ENCODE measurements at places on chromosomes 7 and 10. TPM values are rescaled to one million over a fixed set of nuclear protein-coding genes. Genes with fewer than 3 reads are reported as not detected.

DNA sequence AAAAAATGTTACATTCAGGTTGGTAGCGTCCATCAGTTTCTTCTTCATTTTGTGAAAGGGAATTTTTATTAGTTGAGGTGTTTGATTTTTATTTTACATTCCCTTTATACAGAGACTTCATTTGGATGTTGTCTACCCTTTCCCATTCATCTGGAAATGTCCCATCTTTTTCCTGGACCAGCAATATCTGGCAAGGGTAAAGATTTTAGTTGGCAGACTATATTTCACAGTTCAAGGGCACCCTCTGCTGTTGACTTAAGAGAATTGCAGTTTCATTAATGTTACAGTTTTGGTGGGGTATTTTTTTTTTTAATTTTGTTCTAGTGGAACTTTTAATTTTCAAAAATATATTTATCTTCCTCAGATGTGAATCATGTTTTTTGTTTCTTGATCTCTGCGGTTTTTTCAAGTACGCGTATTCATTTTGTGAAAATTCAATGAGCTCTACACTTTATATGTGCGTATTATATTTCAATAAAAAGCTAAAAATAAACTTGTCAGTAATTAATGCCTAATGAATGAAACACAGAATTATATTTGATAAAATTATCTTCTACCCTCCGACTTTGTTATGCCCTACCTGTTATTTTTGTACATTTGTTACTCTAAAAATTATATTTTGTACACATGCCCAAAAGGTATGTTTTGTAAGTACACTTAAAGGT is 97.9 kb upstream of the KLF14 start:
- no peaks in the 10 kb centered on the region for H3K36me3 ChIP-seq
- no peaks in the 10 kb centered on the region for H3K27me3 ChIP-seq
- H3K27ac ChIP-seq, result no peak overlapping the region
- H3K4me3 ChIP-seq, result no peak overlapping the region

GRCh38 chr7:13946181-13946580 is 43.3 kb downstream of the ETV1 start:
- H3K4me1 ChIP-seq, result peaks cover 14% of the 10 kb centered on the region
- peak overlapping the region; percentile 49 for H3K4me3 ChIP-seq

GRCh38 chr10:5591336-5591824 is 66.6 kb downstream of the CALML3 start:
- no peaks in the 10 kb centered on the region for H3K27me3 ChIP-seq
- H3K4me1 ChIP-seq, result peaks cover 34% of the 10 kb centered on the region
- no peak overlapping the region for H3K4me3 ChIP-seq
- H3K27ac ChIP-seq, result no peak overlapping the region
- no peak for DNase-seq

DNA sequence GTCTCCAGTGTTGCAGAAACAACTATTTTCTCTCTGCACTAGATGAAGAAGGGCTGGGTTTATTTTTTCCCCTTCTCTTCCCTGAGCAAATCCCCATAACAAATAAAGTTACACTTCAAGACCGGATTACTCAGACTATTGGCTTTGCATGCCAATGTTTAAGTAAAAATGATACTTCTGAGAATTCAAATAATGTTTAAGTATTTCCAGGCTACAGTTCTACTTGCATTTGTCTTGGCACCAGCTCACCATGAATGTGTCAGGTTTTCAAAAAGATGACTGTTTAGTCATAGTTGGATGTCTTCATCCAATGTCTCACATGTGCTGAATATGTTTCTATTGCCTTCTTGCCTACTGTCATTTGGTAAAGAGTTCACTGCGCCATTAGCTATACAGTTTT is 912.6 kb downstream of the GATA3 start:
- DNase-seq, result no peak
- H3K27me3 ChIP-seq, result no peaks in the 10 kb centered on the region
- no peak overlapping the region for H3K4me3 ChIP-seq
- H3K4me1 ChIP-seq, result no peaks in the 10 kb centered on the region
- no peak overlapping the region for H3K27ac ChIP-seq
- H3K36me3 ChIP-seq, result no peaks in the 10 kb centered on the region

DNA sequence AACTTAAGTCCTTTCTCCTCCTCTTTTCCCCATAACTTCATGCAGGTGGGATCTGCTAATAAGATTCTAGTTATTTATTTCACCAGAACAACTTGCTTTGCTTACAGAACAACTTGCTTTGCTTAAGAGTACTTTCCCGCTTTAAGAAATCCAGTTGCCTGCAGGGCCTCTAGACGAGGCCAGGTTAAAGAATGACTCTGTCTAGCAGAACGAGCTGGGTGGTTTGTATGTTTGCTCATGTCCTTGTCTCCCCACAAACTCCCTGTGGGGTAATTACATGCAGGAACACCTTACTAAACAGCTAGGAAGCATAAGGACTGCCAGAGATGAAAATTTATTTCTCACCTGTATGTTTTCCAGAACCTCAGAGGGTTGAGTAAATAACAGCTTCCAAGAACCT is 8.8 kb upstream of the FZD8 start:
- H3K27me3 ChIP-seq, result no peaks in the 10 kb centered on the region
- no peak overlapping the region for H3K4me3 ChIP-seq
- no peaks in the 10 kb centered on the region for H3K36me3 ChIP-seq
- H3K4me1 ChIP-seq, result no peaks in the 10 kb centered on the region

DNA sequence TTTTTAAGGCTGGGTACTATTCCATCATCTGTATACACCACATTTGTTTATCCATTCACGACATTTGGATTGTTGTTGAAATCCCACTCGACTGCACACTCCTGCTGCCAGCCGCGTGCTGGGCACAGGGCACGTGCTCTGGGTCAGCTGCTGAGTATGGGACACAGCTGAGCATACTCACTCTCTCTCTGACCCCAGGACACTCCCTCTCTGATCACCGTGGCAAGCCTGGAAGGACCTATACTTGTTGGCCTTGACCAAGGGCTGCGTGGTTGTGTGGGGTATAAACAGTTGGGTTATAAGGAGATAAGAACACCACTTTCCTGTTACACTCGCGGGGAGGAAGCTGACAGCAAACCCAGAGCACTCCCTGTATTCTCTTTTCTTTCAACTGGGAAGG is 153.0 kb upstream of the RHEB start:
- H3K27ac ChIP-seq, result no peak overlapping the region
- H3K36me3 ChIP-seq, result no peaks in the 10 kb centered on the region
- no peaks in the 10 kb centered on the region for H3K4me1 ChIP-seq
- no peak for DNase-seq

DNA sequence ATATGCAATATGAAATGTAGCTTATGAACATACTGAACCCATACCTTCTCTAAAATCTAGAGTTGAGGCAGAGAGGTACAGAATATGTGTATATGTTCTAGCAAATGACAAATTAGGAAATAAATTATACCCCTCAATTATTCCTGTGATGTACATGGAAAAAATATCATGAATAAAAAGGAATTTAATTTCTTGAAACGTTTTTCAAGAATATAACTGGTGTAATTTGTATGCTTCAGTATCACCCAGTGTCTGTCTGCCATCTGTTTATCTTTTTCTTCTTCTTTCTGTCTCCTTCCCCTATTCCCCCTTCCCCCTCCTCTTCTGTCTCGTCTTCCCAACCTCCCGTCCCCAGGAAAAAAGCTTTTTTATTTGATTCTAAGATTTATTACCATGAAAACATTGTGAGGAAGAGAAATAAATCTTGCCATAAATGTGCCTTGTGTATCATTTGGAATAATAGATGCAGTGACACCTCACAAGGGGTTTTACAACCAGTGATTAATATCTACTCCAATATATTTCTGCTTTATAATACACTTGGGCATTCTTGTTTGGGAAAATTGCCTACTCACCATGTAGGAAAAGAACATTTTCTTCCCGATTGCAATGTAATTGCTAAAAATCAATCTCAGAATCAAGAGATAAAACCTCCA is 12.2 kb downstream of the LANCL2 start:
- no peaks in the 10 kb centered on the region for H3K4me1 ChIP-seq
- no peak for DNase-seq
- no peak overlapping the region for H3K4me3 ChIP-seq
- H3K27ac ChIP-seq, result no peak overlapping the region
- no peaks in the 10 kb centered on the region for H3K27me3 ChIP-seq

GRCh38 chr7:127290801-127291361 is 38.1 kb upstream of the GRM8 start:
- H3K4me1 ChIP-seq, result no peaks in the 10 kb centered on the region
- peak; percentile 6 for DNase-seq
- no peak overlapping the region for H3K4me3 ChIP-seq
- no peaks in the 10 kb centered on the region for H3K36me3 ChIP-seq
- no peaks in the 10 kb centered on the region for H3K27me3 ChIP-seq

DNA sequence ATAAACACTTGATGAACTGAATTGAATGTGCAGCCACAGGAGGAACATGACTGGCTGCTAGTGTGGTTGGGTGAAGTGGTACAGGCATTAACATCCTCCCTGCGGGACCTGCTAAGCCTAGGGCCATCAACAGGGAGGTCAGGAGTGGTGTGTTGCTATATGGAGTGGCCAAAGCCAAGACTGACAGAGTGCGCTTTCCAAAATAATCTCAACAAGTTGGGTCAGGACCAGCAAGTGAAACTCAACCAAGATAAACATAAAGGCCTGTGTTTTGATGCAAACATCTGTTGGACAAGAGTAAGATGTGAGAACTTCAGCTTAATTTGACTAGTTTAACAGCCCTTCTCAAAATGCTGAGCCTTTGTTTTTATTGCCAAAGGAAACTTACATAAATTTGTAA is 97.7 kb downstream of the WDFY4 start:
- H3K4me1 ChIP-seq, result no peaks in the 10 kb centered on the region
- peaks cover 15% of the 10 kb centered on the region for H3K27me3 ChIP-seq
- no peak overlapping the region for H3K4me3 ChIP-seq
- no peak overlapping the region for H3K27ac ChIP-seq
- H3K36me3 ChIP-seq, result no peaks in the 10 kb centered on the region

GRCh38 chr7:132988117-132988516 is 93.8 kb downstream of the CHCHD3 start:
- no peak overlapping the region for H3K27ac ChIP-seq
- DNase-seq, result no peak
- no peaks in the 10 kb centered on the region for H3K4me1 ChIP-seq
- no peaks in the 10 kb centered on the region for H3K27me3 ChIP-seq
- no peak overlapping the region for H3K4me3 ChIP-seq
- H3K36me3 ChIP-seq, result no peaks in the 10 kb centered on the region

DNA sequence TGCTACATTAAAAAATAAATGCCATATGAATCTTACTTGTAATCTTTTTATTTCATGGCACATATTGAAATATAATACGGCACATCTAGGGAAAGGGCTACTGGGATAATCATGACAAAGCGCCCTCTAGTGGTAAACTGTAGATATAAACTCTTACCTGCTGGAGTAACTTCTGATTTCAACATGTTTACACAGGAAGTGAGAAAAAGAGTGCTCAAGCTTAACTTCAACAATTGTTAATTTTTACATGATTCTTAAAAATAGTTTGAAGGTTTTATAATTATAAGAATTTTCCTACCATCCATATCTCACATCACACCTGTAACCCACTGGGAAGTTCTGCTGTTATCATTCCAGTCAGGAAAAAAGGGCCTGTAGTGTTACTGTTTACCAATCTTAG is 2.0 kb upstream of the HEPACAM2 start:
- 0 out of 2 replicates have a peak, but pooled peaks cover 5% of the 10 kb centered on the region for H3K4me1 ChIP-seq
- peaks cover 10% of the 10 kb centered on the region for H3K27me3 ChIP-seq
- DNase-seq, result peak; percentile 74
- H3K27ac ChIP-seq, result no peak overlapping the region

DNA sequence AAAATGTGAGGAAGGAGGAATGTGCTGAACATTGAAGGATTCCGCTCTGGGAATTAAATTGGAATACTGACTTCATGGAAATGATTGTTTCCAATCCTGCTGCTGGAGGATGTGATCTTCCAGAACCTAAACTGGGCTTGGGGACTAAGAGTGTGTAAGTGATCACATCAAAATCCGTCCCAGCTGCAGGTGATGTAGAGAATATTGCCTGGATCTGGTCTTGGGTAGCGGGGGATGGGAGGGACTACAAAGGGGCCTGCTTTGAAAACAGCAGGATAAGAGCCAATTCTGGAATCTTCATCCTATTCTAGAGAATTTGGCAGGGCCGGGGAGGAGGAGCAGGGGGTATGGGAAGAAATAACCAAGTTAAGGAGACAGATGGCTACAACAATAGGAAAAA is 552.2 kb upstream of the FZD8 start:
- H3K4me3 ChIP-seq, result no peak overlapping the region
- H3K36me3 ChIP-seq, result no peaks in the 10 kb centered on the region
- no peaks in the 10 kb centered on the region for H3K27me3 ChIP-seq
- no peak overlapping the region for H3K27ac ChIP-seq
- H3K4me1 ChIP-seq, result no peaks in the 10 kb centered on the region
- no peak for DNase-seq

GRCh38 chr7:2893411-2893861 is 49.3 kb upstream of the GNA12 start:
- no peaks in the 10 kb centered on the region for H3K27me3 ChIP-seq
- H3K27ac ChIP-seq, result no peak overlapping the region
- no peak overlapping the region for H3K4me3 ChIP-seq
- no peak for DNase-seq

DNA sequence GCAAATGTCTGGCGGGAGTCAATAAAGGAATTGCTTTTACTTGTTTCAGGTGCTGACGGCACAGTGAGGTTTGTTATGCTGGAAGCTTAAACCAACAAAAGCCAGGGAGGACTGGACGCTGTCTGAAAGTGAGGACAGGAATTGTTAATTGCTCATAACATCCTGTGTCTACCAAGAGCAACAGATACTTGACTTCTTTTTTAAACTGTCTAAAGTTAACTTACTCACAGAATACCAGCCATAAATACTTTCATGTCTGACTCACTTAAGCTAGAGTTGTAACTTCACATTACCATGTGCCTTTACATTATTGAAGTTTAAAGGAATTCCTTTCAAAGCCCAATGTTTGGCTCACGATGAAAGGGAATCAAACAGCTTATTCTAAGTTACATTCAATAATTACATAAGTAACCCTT is 252.7 kb upstream of the SHH start:
- no peak for DNase-seq
- no peak overlapping the region for H3K27ac ChIP-seq

- peaks cover 26% of the 10 kb centered on the region for H3K4me1 ChIP-seq
- no peaks in the 10 kb centered on the region for H3K27me3 ChIP-seq
- H3K27ac ChIP-seq, result no peak overlapping the region
- peak; percentile 83 for DNase-seq
- H3K36me3 ChIP-seq, result no peaks in the 10 kb centered on the region
These were observed 15.4 kb downstream of the CTBP2 start for GRCh38 chr10:125144693-125145623.

DNA sequence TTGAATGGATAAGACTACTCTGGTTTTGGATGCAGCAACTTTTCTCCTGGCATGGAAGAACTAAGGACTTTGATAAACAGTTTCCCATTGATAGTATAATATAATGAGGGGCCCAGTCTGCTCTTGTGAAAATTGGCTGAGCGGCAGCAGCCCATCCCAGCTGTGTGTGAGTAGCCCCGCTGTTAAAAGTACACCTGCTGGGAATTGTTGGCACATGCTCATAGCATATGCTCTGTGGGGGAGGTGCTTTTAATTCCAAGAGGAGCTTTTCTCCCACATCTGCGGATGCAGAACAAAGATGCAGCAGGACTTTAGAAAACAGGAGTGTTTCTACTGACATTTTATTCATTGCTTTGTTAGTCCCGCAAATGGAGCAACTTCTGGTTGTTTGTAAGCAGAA is 19.0 kb downstream of the SRI start:
- no peaks in the 10 kb centered on the region for H3K27me3 ChIP-seq
- H3K36me3 ChIP-seq, result peaks cover 21% of the 10 kb centered on the region
- H3K4me1 ChIP-seq, result peaks cover 5% of the 10 kb centered on the region
- H3K4me3 ChIP-seq, result no peak overlapping the region
- H3K27ac ChIP-seq, result no peak overlapping the region
- no peak for DNase-seq

ASB10 gene
- total RNA-seq, result not detected

CFAP58 gene
- under 0.01 TPM for total RNA-seq

PWWP2B gene
- 5.8 TPM for total RNA-seq

WNT8B gene
- total RNA-seq, result not detected

ACTL6B gene
- total RNA-seq, result not detected

AKR1B15 gene
- not detected for total RNA-seq

HOXA11 gene
- total RNA-seq, result 8.3 TPM

Data from GM23248 (cell line).